ENCODE measurements at places on chromosomes 11 and 22. TPM values are rescaled to one million over a fixed set of nuclear protein-coding genes. Genes with fewer than 3 reads are reported as not detected.

Gene TOM1
- 43.6 TPM for total RNA-seq

Gene CEND1
- total RNA-seq, result not detected

Gene SCUBE1
- not detected for total RNA-seq

Gene GAS2
- total RNA-seq, result 2.8 TPM

Gene CD6
- 0.74 TPM for total RNA-seq

Gene RCOR2
- 3.4 TPM for total RNA-seq

Gene ESRRA
- total RNA-seq, result 61.0 TPM

Gene MS4A4A
- total RNA-seq, result not detected

Gene SCGB1A1
- not detected for total RNA-seq

Gene OR52E8
- not detected for total RNA-seq

Gene OR51B5
- 1.2 TPM for total RNA-seq

Gene FAM227A
- total RNA-seq, result 8.8 TPM

Gene LMO1
- total RNA-seq, result not detected

Gene FKBP2
- total RNA-seq, result 84.2 TPM

Gene OR8U1
- not detected for total RNA-seq

Gene ZNF214
- total RNA-seq, result 0.55 TPM

Gene CHRNA10
- total RNA-seq, result 1.9 TPM

Gene SLC25A18
- 0.57 TPM for total RNA-seq

Gene HOATZ
- total RNA-seq, result not detected

Gene OR56A1
- not detected for total RNA-seq

Gene SCUBE2
- not detected for total RNA-seq

Gene HEPN1
- total RNA-seq, result not detected

Gene MPPED1
- total RNA-seq, result not detected

Gene SCGB1D2
- not detected for total RNA-seq
